CD4-positive, CD25-positive, alpha-beta regulatory T cell (primary cell): ENCODE measurements at places on chromosomes 1 and 21. TPM values are rescaled to one million over a fixed set of nuclear protein-coding genes. Genes with fewer than 3 reads are reported as not detected.

FAAH gene
- 7.3 TPM for total RNA-seq

OR2G6 gene
- total RNA-seq: not detected

DNA sequence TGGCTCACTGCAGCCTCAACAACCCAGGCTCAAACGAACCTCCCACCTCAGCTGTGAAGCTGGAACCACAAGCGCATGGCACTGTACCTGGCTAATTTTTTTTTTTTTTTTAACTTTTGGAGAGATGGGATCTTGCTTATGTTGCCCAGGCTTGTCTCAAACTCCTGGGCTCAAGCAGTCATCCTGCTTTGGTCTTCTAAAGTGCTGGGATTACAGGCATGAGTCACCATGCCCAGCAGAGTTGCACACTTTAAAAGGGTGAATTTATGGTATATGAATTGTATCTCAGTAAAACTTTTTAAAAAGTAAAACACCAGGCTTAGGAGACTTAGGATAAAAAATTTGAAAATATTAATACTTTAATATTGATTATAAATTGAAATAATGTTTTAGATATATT, 99.1 kb downstream of the CLEC20A start:
- no peaks in the 10 kb centered on the region for H3K36me3 ChIP-seq
- DNase-seq: no peak
- H3K4me3 ChIP-seq: no peak overlapping the region
- H3K4me1 ChIP-seq: no peaks in the 10 kb centered on the region

- H3K4me1 ChIP-seq: no peaks in the 10 kb centered on the region
- no peaks in the 10 kb centered on the region for H3K36me3 ChIP-seq
- no peaks in the 10 kb centered on the region for H3K27me3 ChIP-seq
- no peak overlapping the region for H3K27ac ChIP-seq
- DNase-seq: no peak
Measured at GRCh38 chr1:228899421-228899956, 164.2 kb downstream of the RHOU start.

DNA sequence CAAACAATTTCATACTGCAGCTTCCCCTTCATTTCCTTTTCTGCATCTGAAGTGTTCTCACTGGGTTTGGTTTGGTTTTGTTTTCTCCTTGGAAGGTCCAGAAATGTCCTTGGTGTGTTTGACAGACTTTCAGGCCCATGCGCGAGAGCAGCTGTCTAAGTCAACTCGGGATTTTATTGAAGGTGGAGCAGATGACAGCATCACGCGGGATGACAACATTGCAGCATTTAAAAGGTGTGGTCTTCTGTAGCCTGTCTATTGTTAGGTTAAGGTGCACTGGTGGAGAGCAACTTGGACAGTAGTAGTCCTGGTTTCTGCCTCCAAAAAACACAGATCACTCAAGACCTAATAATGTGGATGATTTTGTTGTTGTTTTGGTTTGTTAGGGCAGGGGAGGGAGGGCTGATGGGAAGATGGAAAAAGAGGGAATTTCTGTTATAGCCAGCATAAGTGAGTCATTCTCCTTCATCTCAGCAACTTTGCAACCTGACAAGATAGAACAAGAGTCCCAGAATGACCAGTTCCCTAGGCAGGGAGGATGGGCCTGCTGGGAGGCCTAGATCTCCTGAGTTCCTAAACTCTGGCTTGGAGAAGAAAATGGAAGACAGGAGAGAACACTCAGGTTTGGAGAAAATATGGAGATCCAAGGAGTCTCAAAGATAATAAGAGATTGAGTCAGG, 12.5 kb downstream of the HAO2 start:
- no peak for DNase-seq
- H3K36me3 ChIP-seq: no peaks in the 10 kb centered on the region
- H3K4me3 ChIP-seq: no peak overlapping the region
